ENCODE measurements at places on chromosomes 4 and X. TPM values are rescaled to one million over a fixed set of nuclear protein-coding genes. Genes with fewer than 3 reads are reported as not detected.

DNA sequence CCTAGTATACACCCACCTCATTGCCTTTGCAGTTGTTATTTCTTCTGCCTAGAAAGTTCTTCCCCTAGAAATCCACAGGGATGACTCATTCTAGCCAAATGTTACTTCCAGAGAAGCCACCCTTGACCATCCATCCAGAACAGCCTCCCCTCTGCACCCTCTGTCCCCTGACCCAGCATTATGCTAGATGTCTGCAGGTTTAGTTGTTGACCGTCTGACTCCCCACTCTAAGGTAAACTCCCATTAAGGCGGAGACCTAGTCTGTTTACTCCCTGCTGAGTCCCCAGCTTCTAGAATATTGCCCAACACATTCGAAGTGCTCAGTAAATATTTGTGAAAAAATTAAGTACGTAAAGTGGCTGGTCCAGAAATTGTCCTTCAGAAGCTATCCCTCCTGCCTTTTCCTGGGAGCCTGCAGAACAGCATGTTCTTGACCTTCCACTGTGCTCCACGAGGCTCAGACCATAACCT is 11.0 kb downstream of the SRD5A3 start:
- H3K4me3 ChIP-seq, result no peak overlapping the region
- H3K4me1 ChIP-seq, result peaks cover 17% of the 10 kb centered on the region
- H3K27ac ChIP-seq, result no peak overlapping the region
- H3K27me3 ChIP-seq, result no peaks in the 10 kb centered on the region

DNA sequence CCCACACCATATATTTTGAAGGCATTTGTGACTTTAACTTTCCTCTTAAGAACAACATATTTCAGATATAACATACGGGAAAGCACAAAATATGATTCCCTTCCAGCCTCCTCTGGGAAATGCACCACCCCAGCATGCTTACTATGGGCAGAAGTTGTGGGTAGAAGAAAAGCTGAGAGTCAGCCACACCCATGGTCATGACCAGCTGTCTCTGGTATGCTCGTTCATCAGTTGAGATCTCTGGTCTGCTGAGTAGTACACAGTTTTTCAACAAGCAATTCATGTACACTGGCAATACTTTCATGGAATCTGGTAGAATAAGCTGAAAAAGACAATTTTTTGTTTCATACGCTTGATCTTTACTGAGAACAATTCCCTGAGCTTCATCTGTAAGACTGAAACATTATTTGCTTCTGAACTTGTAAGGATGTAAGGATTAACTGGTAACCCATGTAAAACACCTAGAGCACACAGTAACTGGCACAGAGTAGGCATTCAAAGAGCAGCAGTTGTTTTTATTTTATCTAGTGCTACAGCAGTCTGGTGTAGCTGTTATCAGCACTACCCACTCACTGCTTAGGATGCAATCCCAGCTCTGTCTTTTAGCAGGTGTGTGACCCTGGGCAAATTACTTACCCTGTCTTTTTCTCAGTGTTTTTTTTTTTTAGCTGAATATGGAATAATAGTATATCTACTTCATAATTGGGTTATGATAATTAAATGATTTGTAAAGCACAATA is 47.6 kb downstream of the METTL14 start:
- no peak overlapping the region for H3K4me3 ChIP-seq
- H3K27ac ChIP-seq, result no peak overlapping the region
- H3K27me3 ChIP-seq, result no peaks in the 10 kb centered on the region
- H3K36me3 ChIP-seq, result peaks cover 93% of the 10 kb centered on the region
- H3K4me1 ChIP-seq, result no peaks in the 10 kb centered on the region
- DNase-seq, result no peak

DNA sequence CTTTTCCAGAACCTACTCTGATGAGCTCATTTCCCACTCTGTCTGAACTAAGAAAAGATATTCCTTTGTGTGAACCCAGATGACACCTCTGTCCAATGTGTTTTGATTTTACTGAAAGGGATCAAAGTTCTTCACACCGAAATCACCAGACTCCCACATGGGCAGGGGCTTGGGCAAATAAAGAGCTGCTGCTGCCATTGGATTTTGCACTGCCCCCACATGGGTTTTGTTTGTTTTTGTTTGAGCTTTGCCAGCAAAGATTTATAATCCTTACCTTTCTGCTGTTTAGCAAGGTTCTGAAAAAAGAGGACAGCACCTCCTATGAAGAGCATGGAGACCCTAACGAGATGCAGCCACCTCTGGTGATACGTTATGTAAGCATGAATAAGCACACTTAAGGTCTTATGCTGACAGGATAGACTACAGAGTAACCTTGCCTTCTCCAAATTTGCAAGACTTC is 44.3 kb downstream of the HSD17B13 start:
- no peaks in the 10 kb centered on the region for H3K36me3 ChIP-seq
- no peak for DNase-seq
- H3K4me1 ChIP-seq, result no peaks in the 10 kb centered on the region

Gene MAGEC2
- polyA plus RNA-seq, result not detected

- peak; percentile 33 for DNase-seq
- peaks cover 32% of the 10 kb centered on the region for H3K4me1 ChIP-seq
- H3K27me3 ChIP-seq, result peaks cover 3% of the 10 kb centered on the region
- H3K36me3 ChIP-seq, result peaks cover 12% of the 10 kb centered on the region
Observed at GRCh38 chr4:52037689-52038102, 403 bp downstream of the SGCB start.

- no peaks in the 10 kb centered on the region for H3K4me1 ChIP-seq
- no peak overlapping the region for H3K4me3 ChIP-seq
- no peaks in the 10 kb centered on the region for H3K27me3 ChIP-seq
Observed at GRCh38 chr4:121658125-121658524, 38.7 kb downstream of the ANXA5 start.

DNA sequence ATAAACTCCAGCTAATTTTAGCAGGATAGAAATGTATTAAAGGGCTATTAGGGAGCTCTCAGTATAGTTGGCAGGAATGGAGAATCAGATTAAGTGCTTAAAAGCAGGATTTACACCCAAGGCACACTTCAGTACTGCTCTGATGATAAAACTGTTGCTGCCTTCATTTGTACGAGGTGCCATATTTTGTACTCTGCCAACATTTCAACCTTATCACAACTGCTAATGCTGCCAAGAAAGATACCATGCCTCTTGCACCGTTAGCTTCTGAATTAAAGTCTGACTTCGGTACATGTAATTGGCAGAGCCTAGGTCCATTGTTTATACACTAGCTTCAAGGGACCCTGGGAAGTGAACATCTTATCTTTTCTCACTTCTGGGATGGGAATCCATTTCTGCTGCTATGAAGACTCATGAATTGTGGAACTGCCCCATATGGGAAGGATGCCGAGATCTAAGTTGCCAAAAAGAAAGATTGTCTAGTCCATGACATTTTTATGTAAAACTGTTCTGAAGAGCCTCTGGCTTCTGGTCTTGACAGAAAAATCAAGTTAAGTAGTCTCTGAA is 624.0 kb upstream of the IGFBP7 start:
- H3K27ac ChIP-seq, result no peak overlapping the region
- DNase-seq, result no peak
- no peak overlapping the region for H3K4me3 ChIP-seq
- no peaks in the 10 kb centered on the region for H3K27me3 ChIP-seq
- no peaks in the 10 kb centered on the region for H3K36me3 ChIP-seq

Gene ANKRD37
- 31.2 TPM for polyA plus RNA-seq

DNA sequence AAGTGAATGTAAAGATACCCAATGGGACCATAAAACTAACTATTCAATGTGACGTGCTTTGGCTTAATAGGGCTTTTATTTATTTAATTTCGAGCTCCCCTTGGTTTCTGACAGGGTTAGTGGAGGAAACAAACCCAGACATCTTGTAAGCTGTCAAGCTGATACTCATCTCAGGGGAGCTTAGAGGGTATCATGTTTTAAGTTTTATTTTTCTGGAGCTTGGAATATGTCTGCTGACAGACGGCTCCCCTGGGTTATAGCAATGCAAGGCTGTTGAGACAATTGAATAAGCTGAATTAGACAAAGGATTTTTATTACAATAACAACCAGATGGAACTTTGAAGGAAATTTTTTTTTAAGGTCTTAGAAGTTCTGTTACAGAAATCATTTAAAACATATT is 456.5 kb downstream of the IL1RAPL1 start:
- no peak overlapping the region for H3K27ac ChIP-seq
- H3K4me3 ChIP-seq, result no peak overlapping the region
- H3K4me1 ChIP-seq, result no peaks in the 10 kb centered on the region
- H3K27me3 ChIP-seq, result no peaks in the 10 kb centered on the region
- no peak for DNase-seq

GRCh38 chr4:1336088-1336491 is 10.9 kb upstream of the UVSSA start:
- DNase-seq, result no peak
- H3K4me1 ChIP-seq, result peaks cover 5% of the 10 kb centered on the region
- no peak overlapping the region for H3K4me3 ChIP-seq
- H3K27ac ChIP-seq, result no peak overlapping the region
- peaks cover 68% of the 10 kb centered on the region for H3K36me3 ChIP-seq

DNA sequence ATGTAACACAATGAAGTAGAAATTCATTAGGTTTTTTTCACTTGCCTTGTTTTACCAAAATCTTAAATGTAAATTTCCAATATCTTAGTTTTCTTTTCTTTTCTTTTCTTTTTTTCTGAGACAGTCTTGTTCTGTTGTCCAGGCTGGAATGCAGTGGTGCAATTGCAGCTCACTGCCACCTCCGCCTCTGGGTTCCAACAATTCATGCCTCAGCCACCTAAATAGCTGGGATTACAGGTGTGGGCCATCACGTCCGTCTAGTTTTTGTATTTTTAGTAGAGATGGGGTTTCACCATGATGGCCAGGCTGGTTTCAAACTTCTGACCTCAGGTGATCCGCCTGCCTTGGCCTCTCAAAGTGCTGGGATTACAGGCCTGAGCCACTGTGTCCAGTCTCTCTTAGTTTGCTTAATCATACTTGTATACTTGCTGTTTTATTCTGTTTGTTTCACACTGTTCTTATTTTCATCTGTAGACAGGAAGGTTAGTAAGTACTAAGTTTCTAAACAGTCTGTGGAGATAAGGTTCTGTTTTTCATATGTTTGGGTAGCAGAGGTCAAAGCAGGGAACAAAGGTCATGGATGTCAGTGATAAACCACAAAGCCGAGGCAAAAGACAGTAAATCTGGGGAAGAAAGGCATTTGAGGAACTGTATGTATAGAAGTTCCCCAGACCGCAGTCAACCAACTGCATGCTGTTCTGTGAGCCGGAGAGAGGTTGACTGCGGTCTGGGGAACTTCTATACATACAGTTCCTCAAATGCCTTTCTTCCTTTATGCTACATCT is 129.1 kb downstream of the CBR4 start:
- peaks cover 60% of the 10 kb centered on the region for H3K4me1 ChIP-seq
- H3K36me3 ChIP-seq, result no peaks in the 10 kb centered on the region
- no peaks in the 10 kb centered on the region for H3K27me3 ChIP-seq
- H3K4me3 ChIP-seq, result no peak overlapping the region
- H3K27ac ChIP-seq, result peak overlapping the region; percentile 77
- DNase-seq, result no peak

DNA sequence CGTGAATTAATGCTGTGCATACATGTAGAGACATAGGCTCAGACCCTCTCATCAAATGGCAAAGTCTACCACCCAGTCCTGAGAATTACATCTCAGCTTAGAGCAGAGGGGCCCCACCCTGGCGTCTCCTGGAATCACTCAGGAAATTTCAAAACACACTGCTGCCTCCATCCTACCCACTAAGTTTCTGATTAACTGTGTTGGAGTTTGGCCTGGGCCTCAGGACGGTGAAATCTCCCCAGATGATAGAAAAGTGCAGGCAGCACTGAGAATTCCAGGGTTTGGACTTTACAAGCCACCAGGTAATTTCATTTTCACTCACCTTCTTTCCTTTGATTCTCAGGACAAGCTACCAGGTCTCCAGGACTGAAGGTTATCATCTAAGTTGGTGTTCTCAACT is 3.3 kb upstream of the FAM9C start:
- no peaks in the 10 kb centered on the region for H3K27me3 ChIP-seq
- H3K27ac ChIP-seq, result no peak overlapping the region
- H3K4me1 ChIP-seq, result no peaks in the 10 kb centered on the region
- no peaks in the 10 kb centered on the region for H3K36me3 ChIP-seq
- H3K4me3 ChIP-seq, result no peak overlapping the region
- DNase-seq, result no peak

DNA sequence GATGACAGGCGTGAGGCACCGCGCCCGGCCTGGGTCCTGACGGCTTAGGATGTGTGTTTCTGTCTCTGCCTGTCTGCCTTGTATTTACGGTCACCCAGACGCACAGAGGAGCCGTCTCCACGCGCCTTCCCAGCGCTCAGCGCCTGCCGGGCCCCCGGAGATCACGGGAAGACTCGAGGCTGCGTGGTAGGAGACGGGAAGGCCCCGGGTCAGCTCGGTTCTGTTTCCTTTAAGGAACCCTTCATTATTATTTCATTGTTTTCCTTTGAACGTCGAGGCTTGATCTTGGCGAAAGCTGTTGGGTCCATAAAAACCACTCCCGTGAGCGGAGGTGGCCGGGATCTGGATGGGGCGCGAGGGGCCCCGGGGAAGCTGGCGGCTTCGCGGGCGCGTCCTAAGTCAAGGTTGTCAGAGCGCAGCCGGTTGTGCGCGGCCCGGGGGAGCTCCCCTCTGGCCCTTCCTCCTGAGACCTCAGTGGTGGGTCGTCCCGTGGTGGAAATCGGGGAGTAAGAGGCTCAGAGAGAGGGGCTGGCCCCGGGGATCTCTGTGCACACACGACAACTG is 1.3 kb downstream of the SHOX start:
- no peaks in the 10 kb centered on the region for H3K4me1 ChIP-seq
- no peaks in the 10 kb centered on the region for H3K36me3 ChIP-seq
- peak; percentile 36 for DNase-seq
- no peak overlapping the region for H3K4me3 ChIP-seq

Measured in psoas muscle (tissue), 8 donors.